ENCODE measurements at places on chromosomes 12 and 14.

DNA sequence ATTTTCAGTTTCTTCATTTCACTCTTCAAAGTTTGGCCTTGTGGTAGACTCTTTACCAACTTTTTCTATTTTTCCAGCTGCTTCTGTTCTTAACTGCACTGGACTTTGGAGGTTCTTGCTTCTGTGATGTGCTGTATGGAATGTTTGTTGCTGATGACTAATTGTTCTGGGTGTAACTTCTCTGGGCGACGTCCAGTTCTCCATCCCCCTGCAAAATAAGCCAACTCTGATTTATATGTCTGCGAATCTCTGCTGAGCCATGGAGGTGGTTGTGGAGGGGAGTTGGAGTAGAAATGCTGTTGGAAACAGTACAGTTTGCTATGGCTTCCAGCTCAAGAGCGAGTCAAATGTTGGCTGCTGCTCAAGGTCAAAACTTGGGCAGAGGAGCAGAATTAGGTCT is 113.9 kb upstream of the DYRK2 start:
- DNase-seq: no peak

DNA sequence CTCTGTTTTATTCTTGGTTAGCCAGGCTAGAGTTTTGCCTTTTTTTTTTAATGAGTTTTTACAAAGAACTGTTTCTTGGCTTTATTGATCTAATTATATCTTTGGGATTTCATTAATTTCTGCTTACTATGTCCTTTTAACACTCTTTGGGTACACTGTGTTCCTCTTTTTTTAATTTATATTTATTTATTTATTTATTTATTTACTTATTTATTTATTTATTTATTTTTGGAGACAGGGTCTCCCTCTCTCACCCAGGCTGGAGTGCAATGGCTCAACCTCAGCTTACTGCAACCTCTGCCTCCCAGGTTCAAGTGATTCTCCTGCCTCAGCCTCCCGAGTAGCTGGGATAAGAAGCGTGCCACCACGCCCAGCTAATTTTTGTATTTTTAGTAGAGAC is 15.1 kb upstream of the MARK3 start:
- no peak for DNase-seq

- DNase-seq: no peak
Observed at GRCh38 chr12:115869604-115870003, 407.9 kb downstream of the MED13L start.

DNA sequence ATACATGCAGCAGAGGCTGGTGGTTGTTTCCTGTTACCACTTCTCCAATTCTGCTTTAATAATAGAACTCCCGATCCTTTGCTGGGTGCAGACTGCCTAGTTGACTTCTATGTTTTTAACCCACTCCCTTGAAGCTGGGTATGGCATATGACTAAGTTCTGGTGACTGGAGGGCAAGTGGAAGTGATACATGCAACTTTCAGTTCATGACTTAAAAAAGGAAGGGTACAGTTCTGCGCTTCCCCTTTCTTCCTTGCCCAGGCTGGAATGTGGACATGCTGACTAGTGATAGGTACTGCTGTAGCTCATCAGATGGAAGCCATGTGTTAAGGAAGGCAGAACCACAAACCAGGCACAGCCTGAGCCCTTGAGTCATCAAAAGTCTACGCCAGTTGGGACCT is 2.4 kb upstream of the A2M start:
- DNase-seq: no peak

- DNase-seq: no peak
Observed at GRCh38 chr14:34328178-34328577, 133.9 kb downstream of the SPTSSA start.

- DNase-seq: no peak
Observed at GRCh38 chr12:42798811-42799438, 209.4 kb upstream of the PRICKLE1 start.

- DNase-seq: peak; percentile 46
Observed at GRCh38 chr12:12003609-12004008, 67.1 kb upstream of the BCL2L14 start.

- DNase-seq: peak; percentile 93
Observed at GRCh38 chr14:23551266-23552028, at the start of gene ZFHX2. TSS of gene ZFHX2 (minus strand) at chr14:23551765. CDS start at chr14:23535325, 16,440 bp downstream.

- DNase-seq: peak; percentile 74
Observed at GRCh38 chr14:74886001-74886400, 4.3 kb downstream of the DLST start.

DNA sequence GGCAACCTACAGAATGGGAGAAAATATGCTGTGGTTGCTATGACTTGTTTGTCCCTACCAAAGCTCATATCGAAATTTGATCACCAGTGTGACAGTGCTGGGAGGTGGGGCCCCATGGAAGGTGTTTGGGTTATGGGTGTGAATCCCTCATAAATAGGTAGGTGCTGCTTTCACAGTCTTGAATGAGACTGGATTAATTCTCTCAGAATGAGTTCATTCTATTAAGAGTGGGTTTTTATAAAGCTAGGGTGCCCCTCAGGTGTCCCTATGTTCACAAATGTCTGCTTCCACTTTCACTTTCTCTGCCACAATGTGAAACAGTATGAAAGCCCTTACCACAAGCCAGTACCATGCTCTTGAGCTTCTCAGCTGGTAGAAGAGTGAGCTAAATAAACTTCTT is 133.5 kb downstream of the CPNE8 start:
- no peak for DNase-seq

GRCh38 chr12:44582521-44582920 is 293.6 kb downstream of the NELL2 start:
- peak; percentile 44 for DNase-seq

GRCh38 chr12:26740348-26740747 is 92.6 kb downstream of the ITPR2 start:
- DNase-seq: no peak

DNA sequence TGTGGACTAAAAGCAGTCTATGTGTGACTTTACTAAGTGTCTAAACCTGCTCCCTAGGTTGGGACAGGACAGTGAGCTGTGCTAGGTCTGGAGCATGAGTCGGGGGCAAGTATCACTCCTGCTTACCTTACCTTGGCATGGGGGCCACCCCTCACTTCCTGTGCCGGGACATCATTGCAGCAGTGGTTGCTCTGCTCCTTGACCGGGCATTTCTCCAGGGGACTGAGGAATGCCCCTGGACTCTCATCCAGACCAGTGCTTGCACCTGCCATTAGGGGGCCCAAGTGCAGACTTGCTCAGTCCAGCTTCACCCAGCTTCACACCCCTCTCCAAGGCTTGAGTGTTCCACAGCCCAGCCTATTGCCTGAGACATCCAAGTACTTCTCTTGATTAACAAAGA is 84.7 kb upstream of the NELL2 start:
- DNase-seq: peak; percentile 64

DNA sequence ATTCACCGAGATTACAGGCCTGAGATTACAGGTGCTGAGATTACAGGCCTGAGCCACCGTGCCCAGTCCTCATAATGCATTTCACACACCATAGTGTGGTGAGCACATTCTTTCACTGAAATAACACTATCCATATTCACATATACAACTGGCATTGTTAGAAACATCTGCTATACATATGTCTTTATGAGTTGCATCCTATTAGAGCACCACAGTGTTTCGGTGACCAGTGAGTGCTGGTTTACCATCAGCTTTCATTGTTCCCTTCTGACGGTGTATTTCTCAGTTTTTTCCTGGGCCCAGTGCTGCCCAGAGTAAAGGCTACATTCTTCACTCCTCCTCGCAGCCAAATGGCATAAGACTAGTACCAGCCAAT is 96.2 kb upstream of the FGD4 start:
- no peak for DNase-seq

- DNase-seq: no peak
Observed at GRCh38 chr14:71582705-71583104, 349.5 kb upstream of the RGS6 start.

GRCh38 chr14:26622611-26623010 is 24.8 kb upstream of the NOVA1 start:
- DNase-seq: no peak

- DNase-seq: no peak
Observed at GRCh38 chr12:105740970-105741725, 397.6 kb downstream of the NUAK1 start.

- no peak for DNase-seq
Observed at GRCh38 chr12:49934505-49934904, 16.0 kb upstream of the AQP2 start.

DNA sequence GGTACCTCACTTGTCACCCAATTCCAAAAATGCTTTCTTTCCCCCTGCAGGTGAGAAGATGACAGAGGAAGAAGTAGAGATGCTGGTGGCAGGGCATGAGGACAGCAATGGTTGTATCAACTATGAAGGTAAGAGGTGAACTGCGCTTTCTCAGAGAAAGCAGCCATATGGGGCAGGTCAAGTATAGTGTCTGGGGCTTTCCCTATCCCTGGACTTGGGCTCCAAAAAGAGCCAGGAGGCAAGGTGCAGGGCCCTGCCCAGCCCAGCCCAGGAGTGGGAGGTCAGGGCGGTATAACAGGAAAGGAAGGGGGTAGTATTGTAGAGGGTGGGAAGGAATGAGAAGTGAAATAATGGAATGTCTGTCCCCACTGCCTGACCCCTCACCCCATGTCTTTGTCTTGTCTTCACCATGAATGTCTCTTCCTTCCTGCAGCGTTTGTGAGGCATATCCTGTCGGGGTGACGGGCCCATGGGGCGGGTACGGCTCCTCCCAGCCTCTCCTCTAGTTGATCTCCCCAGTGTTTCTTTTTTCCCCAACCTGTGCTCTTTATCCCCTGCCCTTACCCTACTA is 2.1 kb downstream of the MYL6 start:
- peak; percentile 21 for DNase-seq

GRCh38 chr14:51674294-51675002 is 22.7 kb downstream of the FRMD6 start:
- DNase-seq: no peak

DNA sequence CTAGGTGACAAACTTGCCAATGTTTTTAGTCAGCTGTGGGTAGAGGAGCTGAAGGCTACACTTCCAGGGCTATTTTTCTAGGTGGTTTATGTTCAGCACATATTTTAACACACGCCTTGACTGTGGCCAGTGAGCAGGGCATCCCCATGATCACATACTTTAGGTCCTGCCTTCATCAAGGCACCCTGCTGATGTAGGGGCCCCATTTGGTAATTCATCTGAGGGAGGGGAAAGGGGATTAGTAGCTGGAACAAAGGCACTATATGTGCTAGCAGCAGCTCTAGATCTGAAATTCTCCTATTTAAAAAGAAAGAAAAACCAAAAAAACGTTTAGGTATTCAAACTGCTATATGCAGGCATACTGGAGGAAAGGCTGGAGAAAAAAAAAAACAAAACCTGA is 14.5 kb downstream of the EGLN3 start:
- no peak for DNase-seq

GRCh38 chr12:92400006-92400405 is 254.4 kb upstream of the BTG1 start:
- DNase-seq: no peak

DNA sequence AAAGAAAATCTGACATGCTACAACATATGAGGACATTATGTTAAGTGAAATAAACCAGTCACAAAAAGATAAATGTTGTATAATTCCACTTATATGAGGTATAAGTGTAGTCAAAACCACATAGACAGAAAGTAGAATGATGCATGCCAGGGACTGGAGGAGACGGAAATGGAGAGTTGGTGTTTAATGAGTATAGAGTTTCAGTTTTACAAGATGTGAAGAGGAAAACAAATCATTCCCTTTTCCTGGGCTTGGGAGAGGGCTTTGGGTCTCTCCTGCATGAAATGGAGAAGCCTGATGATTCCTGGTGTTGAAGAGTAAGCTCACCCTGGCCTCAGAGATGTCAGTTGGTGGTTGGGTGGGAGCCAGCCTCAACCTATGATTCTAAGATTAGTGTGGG is 158.4 kb upstream of the PLXNC1 start:
- DNase-seq: no peak

DNA sequence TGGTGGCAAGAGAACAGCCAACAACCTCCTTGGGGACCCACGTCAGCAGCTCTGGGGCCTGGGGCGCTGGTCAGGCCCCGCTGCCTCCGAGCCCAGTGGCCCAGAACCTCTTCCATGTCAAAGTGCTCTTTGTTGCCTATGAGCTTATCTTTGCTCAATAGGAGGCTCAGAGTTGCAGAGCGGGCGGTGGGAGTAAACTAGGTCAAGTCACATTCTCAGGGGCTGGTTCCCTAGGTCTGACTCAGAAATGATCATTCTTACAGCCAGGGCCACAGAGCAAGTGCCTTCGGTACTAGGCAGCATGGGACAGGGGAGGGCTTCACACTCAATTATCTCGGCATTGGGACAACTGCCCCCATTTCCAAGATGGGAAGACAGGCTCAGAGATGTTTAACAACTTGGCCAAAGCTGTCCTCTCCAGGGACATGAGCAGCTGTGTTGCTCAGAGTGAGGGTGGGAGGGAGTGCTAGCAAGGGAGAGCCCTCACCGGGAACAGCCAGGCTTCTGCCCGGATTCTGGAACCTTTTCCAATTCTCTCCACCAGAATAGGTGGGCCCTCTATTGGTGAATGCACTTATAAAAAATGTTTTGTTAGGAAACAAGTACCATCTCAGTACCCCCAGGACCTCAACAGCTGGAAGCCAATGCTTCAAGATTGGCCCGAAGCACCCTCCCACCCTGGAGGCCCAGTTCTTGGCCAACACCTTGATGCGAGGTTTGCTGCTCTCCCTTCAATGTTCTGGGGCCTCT is 11.9 kb downstream of the SLC25A29 start:
- DNase-seq: no peak

DNA sequence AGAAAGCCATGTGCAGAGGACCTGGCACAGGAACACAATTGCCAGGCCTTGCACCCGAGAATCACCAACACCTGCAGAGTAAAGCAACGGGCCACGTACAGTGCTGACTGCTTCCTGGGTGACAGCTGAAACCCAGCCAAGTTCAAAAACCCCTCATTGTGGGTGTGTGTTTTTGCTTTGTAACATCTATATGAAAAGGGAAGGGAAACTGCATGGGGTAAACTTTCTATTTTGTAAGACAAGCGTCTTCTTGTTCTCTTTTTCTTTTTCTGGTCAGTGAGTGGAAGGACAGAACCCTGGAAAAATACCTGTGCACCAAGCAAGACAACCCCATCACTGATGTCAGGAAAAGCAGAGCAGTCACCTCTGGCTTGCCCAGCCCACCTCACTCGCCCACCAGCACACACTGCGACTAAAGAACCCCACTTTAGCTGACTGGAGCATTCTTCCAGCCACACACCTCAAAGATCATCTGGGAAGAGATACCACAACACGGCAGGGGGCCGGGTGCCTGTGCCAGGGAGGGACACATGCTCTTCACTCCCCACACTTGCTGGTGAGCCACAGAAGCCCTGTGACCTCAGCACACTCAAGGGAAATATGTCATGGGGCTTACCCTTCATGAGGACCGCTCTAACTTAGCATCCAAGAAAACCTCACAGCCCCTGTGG is 172.3 kb downstream of the NDUFA12 start:
- DNase-seq: no peak

DNA sequence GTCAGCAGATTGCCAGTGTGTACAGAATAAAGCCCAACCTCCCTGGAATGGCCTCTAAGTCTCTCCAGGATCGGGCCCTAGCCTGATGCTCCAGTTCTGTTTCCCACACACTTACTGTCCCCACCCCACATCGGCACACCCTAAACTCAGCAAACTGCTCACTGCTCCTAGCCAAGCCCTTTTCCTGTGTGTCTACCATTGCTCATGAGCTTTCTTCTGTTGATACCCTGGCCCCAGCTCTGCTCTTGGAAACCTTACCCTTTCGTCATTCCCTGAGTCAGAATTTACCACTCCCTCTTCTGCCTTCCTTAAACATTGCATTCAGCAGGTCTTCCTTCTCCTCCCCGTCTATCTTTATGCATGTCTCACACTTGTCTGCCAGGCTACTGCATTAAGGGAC is 158.9 kb downstream of the TMX1 start:
- DNase-seq: peak; percentile 47

- no peak for DNase-seq
Observed at GRCh38 chr12:125186471-125187147, 121.4 kb downstream of the AACS start.
